ENCODE measurements at places on chromosomes 1 and 21.

- DNase-seq: no peak
These were observed 51.8 kb downstream of the MT1HL1 start for GRCh38 chr1:236952246-236953003.

GRCh38 chr1:227725046-227725445 is 10.1 kb downstream of the JMJD4 start:
- DNase-seq: no peak

DNA sequence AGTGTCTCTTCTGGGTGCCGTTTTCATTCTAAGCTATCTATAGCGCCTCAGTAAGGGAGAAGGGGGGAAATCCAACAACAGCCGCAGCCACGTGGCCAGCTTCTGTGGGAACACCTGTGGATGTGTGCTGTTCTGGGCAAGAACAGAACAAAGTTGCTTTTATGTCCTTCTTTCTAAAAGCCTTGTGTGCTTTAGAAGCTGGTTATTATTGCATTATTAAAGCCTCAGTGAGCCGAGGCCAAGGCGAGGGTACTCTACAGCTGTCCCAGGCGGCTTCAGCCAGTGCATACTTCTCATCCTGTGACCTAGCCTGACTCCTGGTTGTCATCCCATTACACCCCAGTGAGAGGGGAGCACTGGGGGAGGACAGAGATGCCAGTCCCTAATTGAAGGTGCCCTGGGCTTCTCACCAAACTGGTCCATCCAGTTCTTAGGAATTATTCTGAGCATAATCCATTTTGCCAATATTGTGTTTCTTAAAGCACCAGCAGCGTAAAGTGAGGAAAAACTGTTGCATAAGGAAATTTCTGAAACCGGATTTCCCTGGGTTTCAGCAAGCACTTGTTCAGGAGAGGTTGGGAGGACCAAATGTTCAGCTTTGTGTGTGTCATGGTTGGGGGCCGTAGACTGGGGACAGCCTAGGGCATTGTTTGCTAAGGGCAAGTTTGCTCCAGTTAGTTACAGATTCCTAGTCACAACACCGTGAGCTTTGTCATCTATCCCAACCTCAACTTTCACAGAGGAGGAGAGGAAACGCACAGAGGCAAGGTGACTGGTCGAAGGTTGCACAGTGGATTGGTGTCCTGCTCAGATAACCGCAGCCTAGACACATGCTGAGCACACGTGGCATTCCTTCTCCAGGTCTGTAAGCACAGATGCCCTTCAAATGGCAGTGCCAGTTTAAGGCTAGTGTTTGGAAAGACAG is 61.0 kb upstream of the ATP1A1 start:
- DNase-seq: no peak

- DNase-seq: no peak
These were observed 116.2 kb downstream of the KCNJ6 start for GRCh38 chr21:37800057-37800455.

- DNase-seq: peak; percentile 46
These were observed 9.2 kb upstream of the CBR3 start for GRCh38 chr21:36125512-36126207.

GRCh38 chr1:112262316-112262715 is 133.7 kb upstream of the CTTNBP2NL start:
- DNase-seq: no peak

GRCh38 chr1:180213401-180214170 is 16.5 kb upstream of the LHX4 start:
- peak; percentile 79 for DNase-seq

GRCh38 chr1:4957027-4957426 is 302.6 kb downstream of the AJAP1 start:
- no peak for DNase-seq

GRCh38 chr1:71047635-71048607 is at the start of gene PTGER3:
TSS of gene PTGER3 (minus strand) at chr1:71047816. CDS start at chr1:71047577, 239 bp downstream.
- peak; percentile 50 for DNase-seq

GRCh38 chr1:22828484-22829308 is 118.1 kb downstream of the EPHB2 start:
- no peak for DNase-seq

DNA sequence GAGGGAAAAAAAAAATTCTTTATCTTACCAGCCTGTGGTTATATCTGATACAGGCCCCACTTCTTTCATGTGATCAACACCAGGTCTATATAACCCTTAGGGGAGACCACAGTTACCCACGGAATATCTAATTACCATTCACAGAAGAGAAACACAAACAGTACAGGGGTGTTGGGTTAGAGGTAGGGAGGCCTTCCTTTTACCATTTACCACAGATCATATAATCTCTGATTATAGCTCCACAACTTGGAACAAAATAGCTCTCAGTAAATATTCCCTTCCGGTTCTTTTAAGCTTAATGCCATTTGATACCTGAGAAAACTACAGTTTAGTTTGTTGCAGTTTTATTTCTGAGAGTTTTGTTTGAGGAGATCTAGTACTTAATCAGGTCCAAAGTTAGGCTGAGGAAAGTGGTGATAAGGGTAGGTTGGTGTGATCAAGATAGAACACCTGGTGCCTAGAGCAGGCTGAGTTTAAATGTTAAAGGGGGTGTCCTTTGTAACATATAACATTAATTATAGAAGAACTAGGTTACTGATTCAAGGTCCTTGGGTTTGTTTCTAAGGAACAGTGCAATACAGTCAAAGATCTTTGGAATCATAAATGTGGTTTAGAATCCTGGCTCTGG is 14.1 kb downstream of the EPB41 start:
- no peak for DNase-seq
